ENCODE measurements at places on chromosomes 12 and 14. TPM values are rescaled to one million over a fixed set of nuclear protein-coding genes. Genes with fewer than 3 reads are reported as not detected.

DNA sequence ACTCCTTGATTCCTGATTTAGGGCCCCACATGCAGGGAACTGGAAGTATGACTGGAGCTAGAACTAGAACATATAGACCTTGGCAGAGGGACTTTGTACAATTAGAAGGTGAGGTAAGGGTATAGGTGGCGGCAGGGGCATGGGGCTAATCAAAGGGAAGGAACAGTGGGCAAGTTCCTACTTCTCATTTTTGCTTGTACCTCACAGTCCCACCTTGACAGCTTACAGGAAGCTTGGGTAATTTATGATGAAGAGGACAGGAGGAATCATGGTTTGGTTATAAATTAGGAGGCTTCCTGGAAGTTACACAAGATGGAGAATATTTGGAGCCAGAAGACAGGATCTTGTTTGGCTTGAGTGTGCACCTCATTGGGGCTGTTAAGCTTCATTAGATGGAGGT is 33.4 kb downstream of the SUSD6 start:
- DNase-seq = no peak

The MAP4K5 gene
- 99.5 TPM for total RNA-seq

GRCh38 chr14:22106700-22107697 is 433.4 kb upstream of the OR4E1 start:
- no peak for DNase-seq

The TAS2R30 gene
- total RNA-seq = 5.1 TPM

The IRF2BPL gene
- 23.3 TPM for total RNA-seq

The PPP4R4 gene
- 1.6 TPM for total RNA-seq

The GTF2H3 gene
- 23.0 TPM for total RNA-seq

- DNase-seq = no peak
These were observed 25.1 kb downstream of the MOK start for GRCh38 chr14:102279688-102280348.

The POTEG gene
- total RNA-seq = not detected

DNA sequence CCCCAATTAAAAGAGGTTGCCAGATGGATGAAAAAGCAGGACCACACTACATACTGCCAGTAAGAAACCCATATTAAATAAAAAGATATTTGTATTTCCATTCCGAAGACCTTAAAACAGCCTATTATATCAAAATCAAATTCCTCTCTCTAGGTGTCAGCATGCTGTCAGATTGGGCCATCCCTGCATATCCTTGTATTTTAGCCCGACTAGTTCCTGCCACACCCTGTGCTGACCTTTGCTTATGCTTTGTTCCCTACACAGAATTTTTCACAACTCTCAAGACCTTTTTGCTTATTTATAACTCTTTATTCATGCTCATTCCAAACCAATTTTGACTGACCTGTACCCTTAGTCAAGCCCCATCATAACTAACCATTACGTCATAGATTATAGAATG is 12.8 kb downstream of the GSKIP start:
- DNase-seq = no peak

DNA sequence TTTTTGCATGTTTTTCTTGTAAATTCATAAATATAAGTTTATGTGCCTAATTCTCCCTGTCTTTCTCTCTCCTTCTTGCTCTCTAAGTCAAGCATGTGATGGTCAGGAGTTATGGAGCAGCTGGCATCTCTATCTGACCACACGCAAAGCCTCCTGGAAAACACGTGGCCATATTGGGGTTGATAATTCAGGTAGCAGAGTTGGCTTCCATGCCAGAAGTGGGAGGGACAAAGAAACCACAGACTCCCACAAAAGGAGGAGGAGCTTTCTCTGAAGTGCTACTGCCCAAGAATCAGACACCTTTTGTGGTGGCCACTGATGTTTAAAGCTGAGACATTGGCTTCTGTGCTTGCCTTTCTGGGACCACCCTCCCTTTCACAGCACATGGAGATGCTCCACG is 517.6 kb upstream of the TMEM132C start:
- no peak for DNase-seq

GRCh38 chr12:47216150-47216677 is 136.5 kb upstream of the AMIGO2 start:
- no peak for DNase-seq

The ANHX gene
- not detected for total RNA-seq

DNA sequence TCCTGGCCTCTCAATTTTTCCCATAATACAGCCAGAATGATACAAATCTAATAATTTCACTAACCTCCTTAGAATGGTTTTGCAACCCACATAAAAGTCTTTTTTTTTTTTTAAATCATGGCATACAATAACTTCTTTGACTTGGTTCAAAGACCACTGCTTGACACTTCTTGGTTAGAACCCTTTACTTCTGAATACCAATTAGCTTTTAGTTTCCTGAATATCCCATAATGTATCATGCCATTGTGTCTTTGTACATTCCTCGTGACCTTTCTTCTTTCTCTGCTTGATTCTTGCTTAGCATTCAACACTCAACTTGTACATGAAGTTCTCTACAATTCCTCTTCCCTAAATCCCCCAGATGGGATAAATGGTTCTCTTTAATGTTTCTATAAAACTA is 19.3 kb downstream of the KLHL28 start:
- DNase-seq = no peak

DNA sequence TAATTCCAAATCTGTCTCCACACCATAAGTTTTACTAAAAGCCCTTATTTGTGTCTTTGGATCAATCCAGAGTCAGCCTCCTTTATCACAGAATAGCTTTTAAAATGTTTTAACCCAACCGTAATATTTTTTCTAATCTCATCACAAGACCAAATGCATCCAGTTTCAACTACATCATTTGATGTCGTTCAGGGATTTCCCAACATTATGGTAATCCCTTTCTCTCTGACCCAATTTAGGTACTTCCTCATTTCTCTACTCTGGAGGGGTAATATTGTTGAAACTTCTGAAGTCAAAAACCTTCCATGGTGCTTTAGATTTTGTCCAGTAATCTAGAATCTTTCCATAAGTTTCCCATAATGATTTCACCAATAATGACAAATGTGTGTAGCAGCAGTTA is 596.8 kb downstream of the SOX5 start:
- DNase-seq = no peak

The RERG gene
- not detected for total RNA-seq

The PRR4 gene
- 7.5 TPM for total RNA-seq

GRCh38 chr14:52313903-52314594 is at the start of gene PTGER2:
TSS of gene PTGER2 (plus strand) at chr14:52314312. CDS start at chr14:52314549, 237 bp downstream.
- peak; percentile 62 for DNase-seq

DNA sequence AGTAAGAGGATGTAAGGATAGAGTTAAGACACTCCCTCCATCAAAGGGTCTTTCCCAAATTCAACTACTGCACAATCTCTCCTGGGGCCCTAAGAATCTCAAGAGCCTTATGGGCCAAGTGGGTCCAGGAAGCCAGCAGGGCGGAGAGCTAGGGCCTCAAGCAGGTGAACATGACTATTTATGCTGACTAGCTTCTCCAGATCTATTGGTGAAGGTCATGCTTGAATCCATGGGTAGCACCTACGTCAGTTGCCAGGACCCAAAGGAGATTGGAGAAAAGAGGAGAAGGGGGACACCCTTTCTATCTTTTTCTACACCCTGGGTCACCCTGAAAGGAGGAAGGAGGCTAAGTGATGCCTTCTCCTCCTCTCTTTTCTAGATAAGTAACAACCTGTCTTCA is 534.2 kb upstream of the MIS18BP1 start:
- DNase-seq = no peak

GRCh38 chr12:10207136-10207535 is 5.5 kb upstream of the GABARAPL1 start:
- DNase-seq = no peak

DNA sequence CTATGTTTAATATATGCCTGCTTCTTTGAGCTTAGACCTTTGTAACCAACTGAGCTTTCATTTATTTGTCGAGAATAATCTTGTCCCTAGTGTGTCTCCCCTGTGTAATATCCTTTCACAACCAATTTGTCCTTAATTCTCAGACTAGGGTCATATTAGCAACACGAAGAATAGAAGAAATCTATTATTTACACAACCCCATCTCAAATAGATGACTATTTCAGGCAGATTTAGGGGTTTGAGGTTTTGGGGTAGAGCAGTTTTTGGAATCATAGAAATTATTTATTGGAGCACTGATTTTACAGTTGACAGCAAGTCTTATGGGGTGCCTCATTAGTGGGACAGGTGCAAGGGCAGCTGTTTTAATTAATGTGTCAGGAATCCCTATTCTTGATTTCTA is 91.2 kb upstream of the ANO4 start:
- DNase-seq = no peak

The ACVR1B gene
- total RNA-seq = 50.2 TPM

The ACOT6 gene
- total RNA-seq = not detected

DNA sequence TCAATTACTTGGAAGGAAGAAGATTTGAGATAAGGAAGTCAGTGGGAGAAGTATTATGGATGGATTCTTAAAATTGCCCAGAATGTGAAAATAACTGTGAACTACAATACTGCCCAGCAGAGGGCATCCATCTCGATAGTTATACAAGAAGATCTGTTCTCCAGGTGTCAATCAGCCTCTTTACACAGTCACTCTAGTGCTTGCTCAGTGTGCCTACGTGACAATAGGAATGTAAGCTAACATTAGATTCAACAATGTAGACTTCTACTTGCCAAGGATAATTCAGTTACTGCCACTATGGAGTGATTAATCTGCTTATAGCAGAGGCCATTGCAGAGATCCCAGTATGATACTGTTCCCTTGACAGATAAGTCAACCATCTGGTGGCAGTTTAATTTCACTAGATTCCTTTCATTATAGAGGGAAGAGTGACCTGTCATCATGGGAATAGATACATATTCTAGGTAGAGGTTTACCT is 10.6 kb upstream of the MAP4K5 start:
- DNase-seq = no peak

DNA sequence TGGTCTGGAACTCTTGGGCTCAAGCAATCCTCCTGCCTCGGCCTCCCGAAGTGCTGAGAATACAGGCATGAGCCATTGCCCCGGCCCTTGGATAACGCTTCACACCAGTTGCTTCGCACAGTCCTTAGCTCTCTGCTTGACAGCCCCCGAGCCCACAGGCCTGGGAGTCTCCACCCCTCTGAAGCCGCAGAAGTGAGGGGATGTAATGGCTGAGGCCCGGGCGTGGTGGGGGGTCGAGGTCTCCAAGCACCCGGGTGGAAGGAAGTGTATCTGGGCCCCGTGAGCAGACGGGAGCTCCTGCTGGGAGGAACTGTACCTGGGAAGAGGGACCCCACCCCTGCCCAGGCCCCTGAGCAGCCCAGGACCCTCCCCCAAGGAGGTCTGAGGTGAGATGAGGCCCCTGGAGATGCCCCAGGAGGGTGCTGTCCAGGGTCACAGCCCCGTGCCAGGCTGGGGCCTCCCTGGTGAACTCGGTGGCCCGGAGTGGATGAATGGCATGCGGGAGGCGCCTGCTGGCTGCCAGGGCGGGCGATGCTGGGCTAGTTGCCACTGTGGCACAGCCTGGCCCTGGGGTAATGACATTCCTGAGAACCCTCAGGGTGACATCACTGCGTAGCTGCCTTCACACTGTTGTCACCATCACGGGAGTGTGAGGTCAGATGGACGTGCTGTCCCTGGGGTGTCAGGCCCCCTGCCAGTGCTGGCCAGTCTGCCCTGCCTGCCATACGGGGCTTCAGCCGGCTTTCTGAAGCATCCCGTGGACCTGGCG is 48.9 kb downstream of the KIF26A start:
- no peak for DNase-seq

GRCh38 chr12:39173726-39174125 is 268.3 kb upstream of the CPNE8 start:
- no peak for DNase-seq

The RBP5 gene
- 1.2 TPM for total RNA-seq

The GPX2 gene
- 1.3 TPM for total RNA-seq

- peak; percentile 53 for DNase-seq
These were observed 991 bp upstream of the RCOR1 start for GRCh38 chr14:102591372-102591943.

- no peak for DNase-seq
These were observed 20.0 kb downstream of the TMEM132C start for GRCh38 chr12:128286970-128287369.

DNA sequence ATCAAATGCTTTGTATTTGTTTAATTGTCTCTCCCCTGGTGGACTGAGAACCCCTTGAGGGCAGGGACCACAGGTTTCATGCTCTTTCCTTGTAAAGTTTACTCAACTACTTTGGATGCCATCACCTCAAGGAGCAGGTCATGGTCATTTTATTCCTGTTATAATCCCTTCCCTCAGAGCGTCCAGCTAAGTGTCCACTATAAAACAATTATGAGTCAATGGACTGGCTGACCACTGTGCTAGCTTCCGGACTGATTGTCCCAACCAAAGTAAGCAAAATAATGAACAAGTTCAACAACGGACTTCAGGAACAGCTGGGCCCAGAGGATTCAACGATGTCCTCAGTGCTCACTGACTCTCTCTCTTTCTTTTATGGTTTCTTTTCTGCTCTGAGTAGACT is 18.2 kb downstream of the AK7 start:
- no peak for DNase-seq

The MYF5 gene
- not detected for total RNA-seq

DNA sequence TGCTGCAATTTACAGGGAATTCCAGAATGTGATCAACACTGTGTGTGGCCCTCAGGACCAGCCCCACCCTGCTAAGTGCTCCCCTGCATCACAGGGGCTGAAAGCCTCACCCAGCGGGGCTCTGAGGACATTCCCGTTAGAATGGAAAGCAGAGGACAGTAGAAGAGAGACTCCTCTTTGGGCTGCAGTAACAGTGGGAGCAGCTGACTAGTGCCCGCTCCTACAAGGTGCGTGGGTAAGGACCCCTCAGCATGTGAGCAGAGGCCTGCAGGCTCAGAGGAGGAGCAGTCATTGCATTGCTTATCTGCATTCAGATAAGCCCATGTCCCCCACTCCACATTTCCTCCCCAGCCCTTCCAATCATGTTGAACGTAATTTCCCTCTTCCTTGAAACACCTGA is 120.1 kb downstream of the ITPR2 start:
- DNase-seq = no peak

The ACADS gene
- total RNA-seq = 8.1 TPM

The LMNTD1 gene
- total RNA-seq = 1.1 TPM

DNA sequence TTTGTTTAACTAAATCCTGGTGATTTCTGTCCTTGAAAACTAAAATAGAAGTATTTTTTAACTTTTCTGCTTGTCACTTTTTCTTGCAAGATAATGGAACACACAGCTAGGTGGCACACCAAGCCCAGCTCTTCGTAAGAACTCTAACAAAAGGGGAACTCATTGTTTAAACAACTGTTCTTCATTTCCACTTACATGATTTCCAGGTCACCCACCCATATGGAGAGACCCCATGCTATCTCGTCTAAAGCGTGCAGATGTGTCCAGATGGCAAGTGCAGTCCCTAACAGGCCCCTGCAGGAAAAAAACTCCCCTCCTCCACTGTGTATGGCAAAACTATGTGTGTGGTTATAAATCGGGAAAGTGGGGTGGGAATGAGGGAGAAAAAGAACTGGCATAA is 43.3 kb upstream of the NT5DC3 start:
- no peak for DNase-seq

- DNase-seq = no peak
These were observed 34.7 kb downstream of the MIA2 start for GRCh38 chr14:39268393-39268792.

- DNase-seq = no peak
These were observed 35.4 kb downstream of the SPTB start for GRCh38 chr14:64844272-64844671.

The NRXN3 gene
- 1.2 TPM for total RNA-seq

GRCh38 chr12:5904441-5904840 is 40.6 kb downstream of the ANO2 start:
- no peak for DNase-seq

The PWP1 gene
- 42.2 TPM for total RNA-seq

The CPNE6 gene
- 0.44 TPM for total RNA-seq

The OVCH1 gene
- not detected for total RNA-seq
